ENCODE measurements at places on chromosomes 5 and 9.
A peak's percentile ranks its signal among the peaks of the same experiment; 100 is the strongest.

- DNase-seq: peak; percentile 45
These were observed 190.9 kb downstream of the FSTL4 start for GRCh38 chr5:133421394-133421793.

DNA sequence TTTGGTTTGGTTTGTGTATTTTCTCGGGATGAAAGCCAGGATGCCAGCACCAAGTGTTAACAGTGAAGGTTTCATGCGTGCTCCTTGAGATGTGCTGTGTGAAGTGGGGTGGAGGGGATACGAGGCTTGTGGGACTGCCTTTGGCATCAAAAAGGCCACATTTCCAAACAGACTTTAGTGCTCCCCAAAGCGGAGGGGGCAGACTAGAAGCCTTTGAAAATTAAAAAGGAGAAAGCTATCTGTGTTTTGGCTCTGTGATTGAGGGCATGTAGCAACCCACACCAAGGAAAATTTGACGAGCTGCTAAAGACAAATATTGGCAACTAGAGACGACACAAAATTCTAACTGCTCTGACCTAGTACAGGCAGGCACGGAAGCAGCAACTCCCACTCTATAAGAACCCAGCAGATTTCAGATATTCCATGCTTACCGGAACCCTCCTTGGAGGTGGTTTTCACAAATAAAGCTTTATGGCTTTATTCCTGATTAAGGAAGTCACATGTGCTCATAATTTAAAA lies 154.5 kb downstream of the ARSB start:
- DNase-seq: no peak

- DNase-seq: no peak
These were observed 174.0 kb upstream of the ZNF618 start for GRCh38 chr9:113701774-113702755.

DNA sequence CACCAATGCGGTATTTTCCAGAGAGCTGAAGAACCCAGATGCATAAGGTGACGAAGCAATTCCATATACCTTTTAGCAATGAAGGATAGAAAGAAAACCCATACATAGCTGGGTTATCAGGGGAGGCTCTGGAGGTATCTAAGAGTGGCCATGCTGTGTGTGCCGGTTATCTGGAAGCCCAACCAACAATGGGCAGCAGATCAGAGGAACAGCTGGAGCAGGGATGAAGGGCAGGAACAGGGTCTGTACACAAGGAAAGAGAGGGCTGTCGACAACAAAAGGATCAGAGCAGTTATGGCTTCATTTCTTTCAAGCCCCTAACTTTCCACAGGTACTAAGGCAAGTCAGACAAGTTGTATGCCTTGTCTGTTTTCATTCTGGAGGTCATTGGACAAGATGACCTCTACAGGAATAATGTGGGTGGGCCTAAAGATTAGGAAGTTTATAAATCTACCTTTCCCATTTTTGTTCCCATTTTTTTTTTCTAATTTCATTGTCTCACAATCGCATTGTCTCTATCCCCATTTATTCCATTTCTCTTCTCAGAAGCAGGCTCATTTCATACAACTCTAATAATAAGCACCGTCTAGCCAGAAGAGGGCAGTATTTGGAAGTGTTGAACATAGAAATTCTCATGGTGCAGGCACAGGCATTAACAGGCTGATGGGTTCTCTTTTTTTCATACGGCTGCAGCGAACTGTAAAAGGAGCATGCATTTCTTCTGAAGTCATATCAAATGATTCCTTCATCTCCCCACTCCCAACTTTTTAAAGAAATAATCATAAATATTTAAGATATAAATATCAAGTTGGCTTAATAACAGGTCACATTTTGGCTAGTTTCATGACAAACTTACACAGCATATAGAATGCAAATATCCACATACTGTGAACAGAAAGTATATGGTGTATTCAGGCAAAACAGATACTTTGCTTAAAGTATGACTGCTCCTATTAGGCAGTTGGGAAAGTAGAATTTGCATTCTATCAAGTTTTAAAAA lies 63.5 kb downstream of the ZNF474 start:
- peak; percentile 30 for DNase-seq

DNA sequence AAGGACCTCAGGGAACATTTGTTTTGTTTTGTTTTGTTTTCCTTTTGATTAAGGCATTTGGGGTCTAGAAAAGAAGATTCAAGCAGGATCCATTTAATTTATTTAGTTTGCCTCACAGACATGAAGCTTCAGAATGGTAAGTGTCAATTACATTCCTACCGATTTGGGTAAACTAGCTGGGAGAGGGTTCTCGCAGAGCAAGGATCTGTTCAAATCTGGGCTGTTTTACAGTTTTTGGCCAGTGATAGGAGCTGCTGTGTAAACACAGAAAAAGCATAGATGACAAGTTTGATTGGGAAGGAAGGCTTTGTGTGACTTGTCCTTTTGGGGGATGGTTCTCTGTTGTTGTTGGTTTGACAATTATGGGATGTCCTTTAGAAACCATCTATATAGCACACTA lies 470.3 kb upstream of the WWC1 start:
- no peak for DNase-seq

GRCh38 chr9:24073007-24073592 lies 247.1 kb upstream of the ELAVL2 start:
- DNase-seq: no peak

DNA sequence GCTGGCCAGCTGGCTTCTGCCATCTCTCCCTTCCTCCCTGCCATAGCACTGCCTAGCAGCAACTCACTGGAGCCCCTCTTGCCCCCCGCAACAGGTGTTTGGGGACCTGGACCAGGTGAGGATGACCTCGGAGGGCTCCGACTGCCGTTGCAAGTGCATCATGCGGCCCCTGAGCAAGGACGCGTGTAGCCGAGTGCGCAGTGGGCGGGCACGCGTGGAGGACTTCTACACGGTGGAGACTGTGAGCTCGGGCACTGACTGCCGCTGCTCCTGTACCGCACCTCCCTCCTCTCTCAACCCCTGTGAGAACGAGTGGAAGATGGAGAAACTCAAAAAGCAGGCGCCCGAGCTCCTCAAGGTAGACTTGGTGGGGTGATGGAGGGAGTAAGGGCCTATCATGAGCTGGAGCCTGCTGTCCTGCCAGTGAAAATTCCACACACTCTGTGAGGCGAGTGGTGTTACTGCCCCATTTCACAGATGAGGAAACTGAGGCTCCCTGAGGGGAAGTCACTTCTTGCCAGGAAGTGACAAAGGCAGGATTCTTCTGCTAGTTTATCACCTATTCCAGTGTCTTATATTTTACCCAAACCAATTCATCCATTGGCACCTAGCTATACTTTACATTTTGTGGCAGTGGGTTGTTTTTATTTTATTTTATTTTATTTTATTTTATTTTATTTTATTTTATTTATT lies 10.1 kb downstream of the OLFML2A start:
- no peak for DNase-seq

- no peak for DNase-seq
These were observed 26.8 kb upstream of the IER5L start for GRCh38 chr9:129204840-129205239.

- no peak for DNase-seq
These were observed 79.0 kb downstream of the AK8 start for GRCh38 chr9:132798817-132799790.

- DNase-seq: peak; percentile 45
These were observed at the start of gene S1PR3 for GRCh38 chr9:88991066-88992034. Gene S1PR3, plus strand, starts transcription at chr9:88991468. Its CDS starts 9,733 bp downstream, at chr9:89001201.

DNA sequence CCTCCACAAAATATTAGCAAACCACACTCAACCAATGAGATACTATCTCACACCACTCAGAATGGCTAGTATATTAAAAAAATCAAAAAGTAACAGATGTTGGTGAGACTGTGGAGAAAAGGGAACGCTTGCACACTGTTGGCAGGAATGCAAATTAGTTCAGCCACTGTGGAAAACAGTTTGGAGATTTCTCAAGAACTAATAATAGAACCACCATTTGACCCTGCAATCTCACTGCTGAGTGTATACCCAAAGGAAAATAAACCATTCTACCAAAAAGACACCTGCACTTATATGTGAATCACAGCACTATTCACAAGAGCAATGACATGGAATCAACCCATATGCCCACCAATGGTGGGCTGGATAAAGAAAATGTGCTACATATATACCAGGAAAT lies 393.5 kb downstream of the PDE4D start:
- no peak for DNase-seq

DNA sequence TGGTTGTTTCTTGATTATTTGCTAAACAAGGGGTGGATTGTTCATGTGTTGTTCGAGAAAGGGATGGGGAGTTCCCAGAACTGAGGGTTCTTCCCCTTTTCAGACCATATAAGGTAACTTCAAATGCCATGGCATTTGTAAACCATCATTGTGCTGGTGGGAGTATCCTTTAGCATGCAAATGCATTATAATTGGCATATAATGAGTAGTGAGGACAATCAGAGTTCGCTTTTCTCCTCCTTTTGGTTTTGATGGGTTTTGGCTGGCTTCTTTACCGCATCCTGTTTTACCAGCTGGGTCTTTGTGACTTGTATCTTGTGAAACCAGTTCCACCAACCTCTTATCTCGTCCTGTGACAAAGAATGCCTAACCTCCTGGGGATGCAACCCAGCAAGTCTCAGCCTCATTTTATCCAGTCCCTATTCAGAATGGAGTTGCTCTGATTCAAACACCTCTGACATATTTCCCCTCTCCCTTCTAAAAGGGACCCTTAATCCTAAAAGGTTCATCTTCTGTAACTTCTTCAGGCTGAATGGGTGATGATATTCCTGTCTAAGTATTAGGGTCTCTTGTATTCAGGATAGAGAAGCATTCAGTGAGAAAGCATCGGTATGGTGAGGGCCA lies 8.7 kb upstream of the FBN2 start:
- no peak for DNase-seq

- DNase-seq: no peak
These were observed 264.0 kb downstream of the FAM114A2 start for GRCh38 chr5:153774686-153775085.
